ENCODE measurements at places on chromosomes 4 and X. TPM values are rescaled to one million over a fixed set of nuclear protein-coding genes. Genes with fewer than 3 reads are reported as not detected.
A peak's percentile ranks its signal among the peaks of the same experiment; 100 is the strongest.

Gene ABHD18
- 21.7 TPM for polyA plus RNA-seq

DNA sequence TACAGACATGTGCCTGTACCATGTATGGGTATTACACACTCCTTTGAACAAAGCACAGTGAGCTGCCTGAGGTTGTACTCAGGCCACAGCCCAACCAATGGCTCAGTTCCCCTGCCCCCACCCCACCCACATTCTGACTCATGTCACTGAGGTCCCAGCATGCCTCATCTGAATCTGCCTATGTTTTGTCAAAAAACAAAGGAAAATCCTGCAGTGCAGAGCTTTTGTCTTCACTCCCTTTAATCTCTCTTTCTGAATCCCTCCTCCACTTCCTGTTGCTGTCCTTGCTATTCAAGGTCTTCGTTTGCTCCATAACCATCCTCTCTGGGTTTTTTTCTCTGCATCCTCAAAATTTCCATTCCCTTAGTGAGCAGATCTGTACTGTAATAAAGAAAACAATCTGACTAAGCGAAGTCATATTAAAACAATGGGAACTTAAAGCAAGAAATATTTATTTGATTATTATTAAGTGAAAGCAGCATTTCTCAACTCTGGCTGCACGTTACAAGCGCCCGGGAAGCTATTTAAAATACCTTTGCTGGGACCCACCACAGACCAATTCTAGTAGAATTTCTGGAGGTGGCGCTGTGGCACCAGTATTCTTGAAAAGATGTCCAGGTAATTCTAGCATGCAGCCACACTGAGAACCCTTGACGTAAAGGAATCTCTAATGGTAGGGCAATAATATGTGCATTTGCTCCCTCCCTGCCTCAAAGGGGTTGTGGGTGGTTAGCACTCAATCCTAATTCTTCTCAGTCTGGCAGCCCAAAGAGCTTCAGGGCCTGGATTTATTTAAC lies 8.7 kb downstream of the GUCY2F start:
- DNase-seq, result peak; percentile 12

GRCh38 chr4:15215109-15215508 lies 212.7 kb upstream of the C1QTNF7 start:
- DNase-seq, result no peak

DNA sequence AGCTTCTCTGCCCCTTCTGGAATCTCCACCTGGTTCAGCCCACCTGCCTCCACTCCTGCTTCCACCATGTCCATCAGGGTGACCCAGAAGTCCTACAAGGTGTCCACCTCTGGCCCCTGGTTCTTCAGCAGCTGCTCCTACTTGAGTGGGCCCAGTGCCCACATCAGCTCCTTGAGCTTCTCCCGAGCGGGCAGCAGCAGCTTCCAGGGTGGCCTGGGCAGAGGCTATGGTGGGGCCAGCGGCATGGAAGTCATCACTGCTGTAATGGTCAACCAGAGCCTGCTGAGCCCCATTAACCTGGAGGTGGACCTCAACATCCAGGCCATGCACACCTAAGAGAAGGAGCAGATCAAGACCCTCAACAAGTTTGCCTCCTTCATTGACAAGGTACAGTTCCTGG lies 74.4 kb upstream of the ZXDA start:
- DNase-seq, result no peak

GRCh38 chr4:88967883-88968331 lies 89.1 kb downstream of the FAM13A start:
- DNase-seq, result no peak

- DNase-seq, result no peak
Observed at GRCh38 chr4:103410386-103410785, 212.2 kb upstream of the CENPE start.
